ENCODE measurements at places on chromosomes 16 and 17.

DNA sequence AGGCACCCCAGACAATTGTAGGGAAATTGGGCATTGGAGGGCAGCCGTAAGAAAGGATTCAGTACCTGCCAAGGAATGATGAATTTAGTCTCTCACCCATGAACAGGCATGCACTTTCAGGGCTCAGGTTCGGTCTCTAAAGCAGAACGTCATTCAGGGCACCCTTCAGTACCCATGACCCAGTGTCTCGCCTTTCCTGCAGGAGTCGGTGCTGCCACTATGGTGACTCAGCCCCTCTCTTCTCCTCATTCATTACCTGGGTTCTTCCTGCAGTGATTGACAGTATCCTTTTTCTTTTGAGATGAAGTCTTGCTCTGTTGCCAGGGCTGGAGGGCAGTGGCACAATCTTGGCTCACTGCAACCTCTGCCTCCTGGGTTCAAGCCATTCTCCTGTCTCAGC lies 8.4 kb downstream of the SOST start:
- DNase-seq = no peak

DNA sequence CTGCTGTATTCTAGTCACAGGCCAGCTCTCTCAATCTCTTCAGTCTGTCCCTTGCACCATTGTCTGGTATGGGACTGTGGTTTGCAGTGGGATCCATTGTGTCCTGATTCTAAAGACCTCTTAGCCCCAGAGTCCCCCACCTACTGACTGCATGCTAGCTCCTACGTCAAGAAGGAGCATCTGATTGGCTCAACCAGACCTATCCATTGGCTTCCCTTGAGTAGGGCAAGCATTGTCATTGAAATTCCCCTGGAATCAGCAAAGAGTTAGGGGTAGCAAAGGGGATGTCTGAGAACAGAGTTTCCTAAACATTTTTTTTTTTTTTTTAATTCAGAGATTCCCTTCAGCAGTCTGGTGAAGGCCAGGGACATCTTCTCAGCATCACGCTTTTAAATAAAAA lies 175.3 kb upstream of the MPHOSPH6 start:
- DNase-seq = no peak

DNA sequence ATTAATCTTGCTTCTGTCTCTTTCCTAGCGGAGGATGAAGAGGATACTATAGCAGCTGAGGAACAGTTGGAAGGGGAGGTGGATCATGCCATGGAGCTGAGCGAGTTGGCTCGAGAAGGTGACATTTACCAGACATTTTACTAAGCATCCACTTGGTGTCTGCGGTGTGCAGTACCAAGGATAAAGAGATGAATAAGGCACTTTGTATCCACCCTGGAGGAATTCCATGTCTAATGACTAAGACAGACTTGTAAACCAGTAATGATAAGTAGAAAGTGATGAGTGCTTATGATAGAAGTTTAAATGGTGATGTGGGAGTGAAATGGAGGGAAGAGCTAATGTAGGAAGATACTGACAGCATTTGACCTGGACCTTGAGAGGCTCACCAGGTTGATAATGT lies 12.0 kb downstream of the SRCAP start:
- no peak for DNase-seq

- no peak for DNase-seq
These were observed 46.1 kb downstream of the MARVELD3 start for GRCh38 chr16:71672125-71672524.

- no peak for DNase-seq
These were observed 35.5 kb downstream of the DNAH17 start for GRCh38 chr17:78541488-78542206.

DNA sequence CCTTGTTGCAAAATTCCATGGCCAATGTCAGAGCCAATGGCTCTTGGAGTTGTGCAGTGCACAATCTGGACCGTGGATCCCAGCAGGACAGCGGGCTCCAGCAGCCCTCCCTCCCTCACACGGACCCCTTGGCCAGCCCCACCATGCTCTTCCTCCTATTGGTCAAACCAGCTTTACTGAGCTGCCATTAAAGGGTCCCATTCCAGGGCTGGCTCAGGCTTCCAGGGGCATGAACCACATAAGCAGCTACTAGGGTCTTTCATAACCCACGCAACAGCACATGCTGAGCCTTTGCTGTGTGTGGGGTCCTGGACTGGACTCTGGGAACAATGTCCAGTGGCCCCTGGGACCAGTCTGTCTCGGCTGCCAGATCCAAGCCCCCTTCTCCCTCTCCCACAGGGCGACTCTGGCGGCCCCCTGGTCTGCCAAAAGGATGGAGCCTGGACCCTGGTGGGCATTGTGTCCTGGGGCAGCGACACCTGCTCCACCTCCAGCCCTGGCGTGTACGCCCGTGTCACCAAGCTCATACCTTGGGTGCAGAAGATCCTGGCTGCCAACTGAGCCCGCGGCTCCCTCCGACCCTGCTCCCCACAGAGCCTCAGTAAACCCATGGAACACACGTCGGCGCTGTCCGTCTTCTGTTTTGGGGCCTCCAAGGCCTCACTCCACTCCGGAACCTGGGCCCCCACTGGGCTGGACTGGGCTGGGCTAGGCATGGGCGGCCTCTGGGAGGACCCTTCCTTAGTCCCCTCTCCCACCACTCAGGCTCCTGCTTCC lies 5.7 kb downstream of the CTRB1 start:
- no peak for DNase-seq

- DNase-seq = peak; percentile 38
These were observed 420 bp upstream of the KRTAP17-1 start for GRCh38 chr17:41315814-41316445.

- no peak for DNase-seq
These were observed 207.3 kb downstream of the NTN1 start for GRCh38 chr17:9228408-9229159.

GRCh38 chr17:46013502-46014165 lies 14.6 kb downstream of the STH start:
- no peak for DNase-seq

DNA sequence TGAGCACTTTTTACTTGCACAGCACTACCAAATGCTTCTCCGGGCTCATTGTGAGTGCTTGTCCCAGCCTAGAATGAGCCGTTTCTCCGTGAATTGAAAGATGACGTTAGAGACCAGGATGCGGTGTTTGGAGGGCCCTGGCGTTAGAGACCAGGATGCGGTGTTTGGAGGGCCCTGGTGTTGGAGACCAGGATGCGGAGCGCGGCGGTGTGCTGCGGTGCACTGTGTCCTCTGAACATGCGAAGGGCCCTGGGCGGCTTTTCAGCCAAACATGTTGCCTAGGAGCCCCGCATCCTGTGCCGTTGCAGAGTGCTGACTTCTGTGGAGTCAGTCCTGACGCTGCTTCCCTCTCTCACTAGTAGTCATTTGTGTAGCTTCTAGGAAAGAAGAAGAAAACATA lies 42.7 kb downstream of the BANP start:
- no peak for DNase-seq

DNA sequence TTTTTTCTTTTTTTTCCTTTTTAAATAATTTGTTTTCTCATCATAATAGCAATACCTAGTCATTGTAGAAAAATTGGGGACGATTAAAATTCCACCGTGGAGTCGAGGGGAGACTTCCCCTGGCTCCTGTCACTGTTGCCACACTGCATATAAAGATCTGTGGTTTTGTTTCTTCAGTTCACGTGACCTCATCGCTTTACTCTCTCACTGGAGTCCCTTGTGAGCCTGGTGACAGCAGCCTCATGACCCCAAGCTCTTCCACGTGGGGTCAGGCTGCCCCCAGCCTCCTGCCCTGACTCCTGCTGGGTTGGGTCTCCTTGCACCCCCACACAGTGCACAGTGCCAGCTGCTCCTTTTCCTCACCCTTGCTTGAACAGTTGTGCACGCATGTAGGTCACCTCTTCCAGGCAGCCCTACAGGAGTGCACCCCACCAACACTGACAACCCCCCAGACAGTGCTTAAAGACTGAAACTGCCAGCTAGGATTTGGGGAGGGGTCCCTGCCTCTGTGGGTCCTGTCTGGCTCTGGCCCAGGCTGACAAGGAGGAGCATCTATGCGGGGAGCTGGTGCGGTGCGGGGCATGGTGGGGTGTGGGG lies 7.3 kb upstream of the METRNL start:
- no peak for DNase-seq

DNA sequence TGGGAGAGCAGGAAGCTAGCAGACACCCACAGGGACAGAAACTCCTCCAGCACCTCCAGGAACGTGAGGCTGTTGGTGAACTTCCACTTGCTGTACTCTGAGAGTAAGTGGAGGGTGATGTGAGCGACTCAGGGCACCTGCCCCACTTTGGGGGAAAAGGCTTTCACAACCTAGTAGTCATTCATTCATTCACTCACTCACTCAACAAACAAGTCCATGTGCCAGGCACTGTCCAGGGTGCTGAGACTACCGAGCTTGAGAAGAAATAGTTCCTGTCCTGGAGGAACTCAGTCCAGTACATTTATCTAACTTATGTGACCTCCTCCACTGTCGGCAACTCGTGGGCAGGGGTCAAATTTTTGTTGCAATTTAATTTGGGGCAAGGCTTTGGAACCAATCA lies 26.6 kb downstream of the LGALS9 start:
- DNase-seq = no peak

- DNase-seq = no peak
These were observed 102.5 kb upstream of the CDH5 start for GRCh38 chr16:66263973-66264310.

- no peak for DNase-seq
These were observed 10.9 kb upstream of the CACNG4 start for GRCh38 chr17:66953630-66954020.

DNA sequence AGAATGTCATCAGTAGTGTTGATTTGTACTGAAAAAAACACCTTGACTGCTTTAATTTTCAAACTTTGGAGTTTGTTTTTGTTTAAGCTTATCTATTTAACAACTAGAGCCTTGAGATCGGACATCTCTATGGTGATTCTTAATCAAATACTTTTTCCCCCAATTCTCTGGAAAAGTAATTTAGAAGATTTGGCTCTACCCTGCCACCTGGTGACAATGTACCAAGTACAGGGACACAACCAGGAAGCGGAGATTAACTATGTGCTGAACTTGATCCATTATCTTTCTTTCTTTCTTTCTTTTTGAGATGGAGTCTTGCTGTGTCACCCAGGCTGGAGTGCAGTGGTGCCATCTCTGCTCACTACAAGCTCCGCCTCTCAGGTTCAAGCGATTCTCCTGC lies 30.8 kb downstream of the USP43 start:
- no peak for DNase-seq

GRCh38 chr17:44593156-44593555 lies 35.9 kb downstream of the FZD2 start:
- DNase-seq = no peak

DNA sequence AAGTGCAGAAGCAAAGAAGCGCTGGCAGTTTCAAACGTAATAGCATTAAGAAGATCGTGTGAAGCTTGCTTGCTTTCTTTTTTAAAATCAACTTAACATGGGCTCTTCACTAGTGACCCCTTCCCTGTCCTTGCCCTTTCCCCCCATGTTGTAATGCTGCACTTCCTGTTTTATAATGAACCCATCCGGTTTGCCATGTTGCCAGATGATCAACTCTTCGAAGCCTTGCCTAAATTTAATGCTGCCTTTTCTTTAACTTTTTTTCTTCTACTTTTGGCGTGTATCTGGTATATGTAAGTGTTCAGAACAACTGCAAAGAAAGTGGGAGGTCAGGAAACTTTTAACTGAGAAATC lies 17.4 kb upstream of the RAB11FIP4 start:
- no peak for DNase-seq

DNA sequence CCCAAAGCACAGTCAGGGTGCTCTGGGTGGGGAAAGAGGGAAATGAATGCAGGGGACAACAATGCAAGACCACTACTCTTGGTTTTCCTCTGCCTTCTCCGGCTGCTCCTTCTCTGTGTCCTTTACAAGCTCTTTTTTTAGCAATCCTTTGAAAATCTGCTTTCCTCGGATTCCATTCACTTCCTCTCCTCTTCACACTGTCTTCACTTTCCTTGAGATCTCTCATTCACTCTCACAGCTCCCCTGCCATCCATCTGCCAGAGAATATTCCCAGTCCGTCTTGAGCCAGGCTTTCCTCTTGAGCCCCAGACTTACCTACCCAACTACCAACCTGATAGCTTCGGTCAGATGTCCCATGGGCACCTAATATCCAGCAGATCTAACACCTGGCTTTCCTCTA lies 11.0 kb upstream of the SPOP start:
- no peak for DNase-seq

GRCh38 chr16:34803683-34804416 lies 1344.4 kb downstream of the TP53TG3F start:
- no peak for DNase-seq

GRCh38 chr17:8141741-8142140 lies 10.5 kb downstream of the PER1 start:
- DNase-seq = no peak

DNA sequence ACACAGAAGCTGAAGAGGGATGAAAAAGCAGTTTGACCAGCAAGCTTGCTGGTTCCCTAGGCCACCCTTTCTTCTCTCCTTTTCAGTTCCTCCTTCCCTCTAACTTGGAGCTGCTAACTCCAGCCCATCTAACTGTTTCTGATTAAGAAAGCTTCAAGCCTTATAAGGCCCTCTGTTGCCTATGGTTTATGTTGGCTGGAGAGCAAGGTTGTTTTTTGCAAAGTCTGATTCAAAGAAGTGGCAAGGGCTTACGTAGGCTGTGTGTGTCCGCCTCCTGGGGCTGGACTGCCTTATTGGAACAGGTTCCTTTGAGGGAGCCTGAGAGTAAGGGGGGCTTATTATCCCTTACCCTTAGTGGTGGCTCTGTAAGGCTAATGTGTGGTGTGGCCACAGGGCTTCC lies 7.1 kb downstream of the AKAP1 start:
- DNase-seq = no peak

- peak; percentile 25 for DNase-seq
These were observed 81.6 kb upstream of the HS3ST2 start for GRCh38 chr16:22732400-22732799.

GRCh38 chr17:74972973-74973328 lies 392 bp upstream of the HID1 start:
- DNase-seq = peak; percentile 62

DNA sequence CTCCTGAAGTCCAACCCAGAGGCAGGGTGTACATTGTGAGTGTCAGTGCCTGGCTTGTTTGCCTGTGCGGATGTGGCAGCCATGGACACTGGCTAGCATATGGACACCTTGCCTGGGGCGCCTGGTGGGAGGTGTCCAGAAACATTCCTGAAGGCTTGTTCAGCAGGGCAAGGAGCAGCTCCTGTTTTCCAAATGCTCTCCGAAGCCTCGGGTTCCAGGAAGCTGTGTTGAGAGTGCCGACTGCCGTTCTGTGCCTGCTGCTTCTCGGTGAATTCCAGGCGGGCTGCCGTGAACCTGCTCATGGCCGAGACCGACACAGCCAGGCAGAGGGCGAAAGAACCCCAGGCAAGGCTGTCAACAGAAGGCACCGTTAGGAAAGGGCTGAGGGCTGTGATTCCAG lies 10.9 kb upstream of the DHRS7C start:
- DNase-seq = no peak

- peak; percentile 62 for DNase-seq
These were observed 598 bp downstream of the INPP5K start for GRCh38 chr17:1515640-1516387.

All from right kidney (tissue), 9 donors.